ENCODE measurements at places on chromosomes 5 and 9. TPM values are rescaled to one million over a fixed set of nuclear protein-coding genes. Genes with fewer than 3 reads are reported as not detected.

DNA sequence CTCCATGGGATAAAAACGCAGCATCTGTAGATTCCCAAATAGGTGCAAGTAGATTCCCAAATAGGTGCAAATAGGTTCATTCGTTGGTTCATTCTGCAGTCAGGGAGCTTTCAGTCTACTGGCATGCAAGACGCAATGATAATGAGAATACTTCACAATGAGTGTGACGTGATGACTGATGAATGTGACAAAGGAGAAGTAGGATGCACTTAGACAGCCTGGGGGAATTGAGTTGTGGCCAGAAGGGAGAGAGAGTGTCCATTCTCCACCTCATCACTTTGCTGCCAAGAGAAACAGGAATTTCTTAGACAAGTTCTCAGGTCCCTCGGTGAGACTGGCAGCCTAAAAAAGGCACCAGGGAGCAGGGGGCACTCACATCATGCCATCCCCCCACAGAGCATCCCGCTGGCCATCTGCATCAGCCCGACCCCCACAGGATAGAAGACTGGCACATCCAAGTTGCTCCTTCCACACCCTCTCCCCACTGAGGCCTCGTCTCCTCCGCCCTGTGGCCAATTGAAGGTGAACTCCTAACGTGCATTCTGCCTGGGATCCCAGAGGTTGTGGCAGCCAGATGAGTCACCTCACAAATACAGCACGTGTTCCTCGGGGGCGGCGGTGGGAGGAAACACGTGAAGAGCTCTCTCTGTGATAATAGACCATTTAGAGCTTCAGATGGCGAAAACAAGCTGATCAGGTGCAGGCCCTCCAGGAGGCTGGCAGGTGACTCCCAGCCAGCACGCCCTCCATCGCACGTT is 19.9 kb upstream of the KCNIP1 start:
- no peaks in the 10 kb centered on the region for H3K36me3 ChIP-seq
- H3K4me1 ChIP-seq, result peaks cover 3% of the 10 kb centered on the region
- H3K27ac ChIP-seq, result no peak overlapping the region
- H3K4me3 ChIP-seq, result no peak overlapping the region

- H3K36me3 ChIP-seq, result no peaks in the 10 kb centered on the region
- no peak for DNase-seq
- no peak overlapping the region for H3K27ac ChIP-seq
- no peaks in the 10 kb centered on the region for H3K4me1 ChIP-seq
Observed at GRCh38 chr9:98391406-98391805, 136.0 kb upstream of the TBC1D2 start.

The BAAT gene
- total RNA-seq, result under 0.01 TPM

- peak; percentile 84 for DNase-seq
- peaks cover 8% of the 10 kb centered on the region for H3K4me1 ChIP-seq
- H3K4me3 ChIP-seq, result peak overlapping the region; percentile 34
- no peaks in the 10 kb centered on the region for H3K36me3 ChIP-seq
- H3K27ac ChIP-seq, result no peak overlapping the region
Observed at GRCh38 chr9:88303721-88304451, 84.4 kb upstream of the SPIN1 start.

DNA sequence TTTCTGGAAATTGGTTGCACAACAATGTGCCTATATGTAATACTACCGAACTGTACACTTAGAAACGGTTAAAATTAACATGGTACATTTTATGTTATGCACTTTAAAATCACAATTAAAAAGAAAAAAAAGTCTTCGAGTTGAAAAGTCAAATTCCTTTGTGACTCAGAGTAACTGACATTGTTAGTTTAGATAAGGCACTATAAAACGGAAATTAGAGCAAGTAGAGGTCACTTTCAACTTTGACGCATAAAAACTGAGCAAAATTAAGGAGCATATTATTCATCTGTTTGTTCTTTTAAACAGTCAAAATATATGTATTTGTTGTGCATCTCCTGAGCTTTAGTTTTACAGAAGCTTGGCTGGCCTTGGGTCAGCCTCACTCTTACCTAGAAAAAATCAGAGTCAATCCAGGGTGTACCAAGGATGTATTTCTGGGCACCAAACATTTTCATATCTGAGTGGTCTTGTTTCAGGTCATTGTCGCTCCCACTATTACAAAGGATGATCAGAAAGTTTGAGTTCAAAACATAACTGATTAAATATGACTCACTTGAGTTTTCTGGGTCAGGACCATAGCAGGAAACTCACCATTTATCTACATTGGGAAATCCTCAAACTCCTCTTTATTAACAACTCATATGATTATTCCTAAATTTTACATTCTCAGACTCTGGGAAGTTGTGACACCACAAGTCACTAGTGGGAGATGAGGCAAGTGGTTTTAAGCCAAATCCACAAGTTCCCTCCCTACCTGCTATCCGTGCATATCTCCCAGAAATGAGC is 160.6 kb downstream of the CCDC192 start:
- no peak for DNase-seq
- H3K27ac ChIP-seq, result no peak overlapping the region
- peaks cover 7% of the 10 kb centered on the region for H3K27me3 ChIP-seq
- no peaks in the 10 kb centered on the region for H3K36me3 ChIP-seq
- no peak overlapping the region for H3K4me3 ChIP-seq
- no peaks in the 10 kb centered on the region for H3K4me1 ChIP-seq

The PCDHB16 gene
- 1.1 TPM for total RNA-seq

- H3K27me3 ChIP-seq, result no peaks in the 10 kb centered on the region
- H3K4me1 ChIP-seq, result no peaks in the 10 kb centered on the region
- no peak overlapping the region for H3K4me3 ChIP-seq
- no peaks in the 10 kb centered on the region for H3K36me3 ChIP-seq
- DNase-seq, result no peak
Observed at GRCh38 chr5:41891066-41891707, 13.0 kb upstream of the RIMOC1 start.

- H3K4me1 ChIP-seq, result no peaks in the 10 kb centered on the region
- H3K27me3 ChIP-seq, result peaks cover 6% of the 10 kb centered on the region
- H3K27ac ChIP-seq, result no peak overlapping the region
Observed at GRCh38 chr9:2628919-2629318, 7.3 kb downstream of the VLDLR start.

The SEC24A gene
- 30.6 TPM for total RNA-seq

Measured in osteoblast (primary cell).